ENCODE measurements at places on chromosomes 11 and 22.

GRCh38 chr11:93543292-93543977 is at the start of gene SMCO4:
SMCO4 (minus strand) TSS chr11:93543391; CDS start chr11:93479189, 64,202 bp downstream.
- DNase-seq, result peak; percentile 79

GRCh38 chr11:73269459-73270015 is 2.6 kb upstream of the P2RY6 start:
- DNase-seq, result no peak

DNA sequence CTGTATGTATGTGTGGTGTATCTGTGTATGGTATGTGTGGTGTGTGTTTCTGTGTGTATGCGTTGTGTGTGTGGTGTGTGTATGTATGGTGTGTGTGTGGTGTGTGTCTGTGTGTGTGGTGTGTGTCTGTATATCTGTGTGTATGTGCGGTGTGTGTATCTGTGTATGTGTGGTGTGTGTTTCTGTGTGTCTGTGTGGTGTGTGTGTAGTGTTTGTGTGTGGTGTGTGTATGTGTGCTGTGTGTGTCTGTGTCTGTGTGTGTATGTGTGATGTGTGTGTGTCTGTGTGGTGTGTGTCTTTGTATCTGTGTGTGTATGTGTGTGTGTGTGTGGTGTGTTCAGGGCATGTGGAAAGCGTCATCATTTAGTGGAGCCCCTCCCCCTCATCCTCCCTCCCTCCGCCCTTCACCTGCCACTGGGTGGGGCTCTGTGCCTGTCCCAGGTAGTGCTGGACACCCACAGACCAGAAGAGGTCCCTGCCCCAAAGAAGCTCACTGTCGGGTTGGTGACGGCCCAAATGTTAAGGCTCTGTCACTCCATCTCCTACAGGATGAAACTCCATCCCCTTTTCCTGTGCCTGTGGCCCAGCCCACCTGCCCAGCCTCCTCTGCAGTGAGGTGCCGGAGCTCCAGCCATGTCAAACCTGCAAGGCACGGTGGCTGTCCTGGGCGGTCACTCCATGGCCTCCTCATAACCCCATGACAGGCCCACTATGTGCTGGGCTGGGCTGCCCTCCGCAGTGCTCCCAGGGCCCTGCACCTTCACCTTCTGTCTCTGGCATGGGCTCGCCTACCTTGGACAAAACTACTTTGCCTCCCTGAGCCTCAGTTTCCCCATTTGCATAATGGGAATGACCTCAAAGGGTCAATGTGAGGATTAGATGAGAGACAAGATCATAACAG is 23.4 kb upstream of the SHISAL1 start:
- DNase-seq, result no peak

DNA sequence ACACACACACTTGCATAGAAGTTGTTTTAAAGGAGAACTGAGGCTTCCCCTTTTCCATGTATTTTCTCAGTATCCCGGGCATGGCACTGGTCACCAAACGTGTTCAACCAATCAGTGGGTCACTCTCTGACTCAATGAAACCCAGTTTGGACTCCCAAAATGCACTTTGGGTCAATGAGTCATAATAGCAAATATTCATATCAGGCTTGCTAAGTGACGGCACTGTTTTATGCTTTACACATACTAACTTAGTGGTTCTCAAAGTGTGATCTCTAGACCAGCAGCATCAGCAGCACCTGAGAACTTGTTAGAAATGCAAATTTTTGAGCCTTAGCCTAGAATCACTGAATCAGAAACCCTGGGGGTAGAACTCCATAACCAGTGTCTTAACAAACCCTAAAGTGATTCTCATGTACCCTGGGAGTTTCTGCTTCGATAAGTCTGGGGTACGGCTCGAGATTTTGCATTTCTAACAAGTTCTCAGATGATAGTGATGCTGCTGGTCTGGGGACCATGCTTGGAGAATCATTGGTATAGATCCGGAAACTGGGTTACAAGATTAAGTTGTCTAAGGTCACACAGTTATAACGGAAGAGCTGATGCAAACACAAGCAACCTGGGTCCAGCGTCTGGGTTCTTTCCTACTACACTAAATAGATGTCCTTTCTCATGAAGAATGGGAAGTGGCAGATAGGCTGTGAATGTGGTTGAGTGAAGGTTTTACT is 35.6 kb downstream of the ETS1 start:
- DNase-seq, result no peak

- DNase-seq, result no peak
These were observed 8.6 kb downstream of the LRRC32 start for GRCh38 chr11:76661834-76662434.

DNA sequence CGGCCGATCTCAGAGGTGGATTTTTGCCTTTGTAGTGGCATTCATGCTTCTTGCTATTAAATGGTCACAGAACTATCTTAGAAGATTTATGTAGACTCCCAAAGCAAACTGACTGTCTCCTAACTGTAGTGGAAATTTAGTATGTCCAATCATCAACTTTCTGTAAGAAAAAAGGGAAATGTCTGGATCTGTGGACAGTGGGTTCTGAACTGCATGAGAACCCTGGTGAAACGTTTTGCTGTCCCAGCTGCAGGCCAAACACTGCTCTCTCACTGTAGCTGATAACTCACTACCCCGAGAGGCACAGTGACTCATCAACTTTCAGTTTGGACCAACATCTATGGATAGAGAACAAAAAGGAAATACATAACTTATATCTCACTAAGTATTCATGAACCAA is 387.1 kb downstream of the SOX6 start:
- no peak for DNase-seq

DNA sequence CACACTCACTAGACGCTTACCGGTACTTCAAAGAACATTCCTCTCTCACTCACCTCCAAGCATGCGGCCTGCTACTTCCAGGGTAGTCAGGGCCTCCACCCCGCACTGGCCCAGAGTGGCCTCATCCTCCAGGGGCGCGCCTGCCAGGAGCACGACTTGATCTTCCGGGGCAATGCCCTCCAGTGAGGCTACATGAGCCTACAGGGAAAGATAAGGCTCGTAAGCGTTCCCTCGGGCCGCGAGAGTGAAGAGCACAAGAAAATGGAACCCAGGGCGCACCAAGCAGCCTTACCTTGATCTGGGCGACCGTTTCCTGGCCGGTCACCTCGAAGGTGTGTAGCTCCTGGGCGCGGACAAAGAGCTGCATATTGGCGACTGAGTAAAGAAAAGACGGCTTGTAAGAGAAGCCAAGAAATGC is 478 bp downstream of the FAU start:
- no peak for DNase-seq

Data from NCI-H1930 (cell line).